ENCODE measurements at places on chromosomes 12 and 14.

- no peak for DNase-seq
Observed at GRCh38 chr12:23707270-23707669, 242.2 kb downstream of the SOX5 start.

DNA sequence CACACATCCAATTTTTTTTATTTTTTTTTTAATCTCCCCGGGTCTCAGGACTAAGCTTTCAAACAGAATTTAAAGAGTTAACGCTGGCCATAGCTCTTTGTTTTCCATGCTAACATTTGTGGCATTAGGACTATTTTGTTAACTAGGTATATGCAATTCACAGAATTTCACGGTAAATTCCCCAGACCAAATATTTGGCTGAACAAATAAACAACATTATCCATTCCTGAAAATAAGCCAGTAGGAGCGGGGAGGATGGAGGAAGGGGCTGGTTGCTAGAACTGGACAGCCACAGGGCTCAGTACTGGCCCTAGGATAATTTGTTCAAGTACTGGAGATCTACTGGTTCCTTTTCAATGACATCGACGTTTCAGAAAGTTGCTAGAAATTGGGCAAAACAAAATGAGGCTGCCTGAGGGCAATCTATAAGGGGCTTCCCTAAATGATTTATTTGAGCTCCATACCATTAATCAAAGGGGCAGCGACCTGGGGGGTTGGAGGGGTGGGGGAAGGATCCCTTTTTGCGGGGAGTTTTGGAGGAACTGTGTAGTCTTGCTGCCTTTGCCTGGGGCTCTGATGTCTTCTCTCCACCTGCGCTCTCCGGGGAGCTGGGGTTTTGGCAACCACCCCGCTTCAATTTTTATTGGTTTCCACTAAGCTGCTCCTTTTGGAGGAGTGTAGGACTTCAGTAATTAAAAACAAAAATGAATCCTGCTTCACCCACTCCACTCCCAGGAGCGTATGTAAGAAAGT, 9.0 kb downstream of the BMP4 start:
- no peak for DNase-seq

DNA sequence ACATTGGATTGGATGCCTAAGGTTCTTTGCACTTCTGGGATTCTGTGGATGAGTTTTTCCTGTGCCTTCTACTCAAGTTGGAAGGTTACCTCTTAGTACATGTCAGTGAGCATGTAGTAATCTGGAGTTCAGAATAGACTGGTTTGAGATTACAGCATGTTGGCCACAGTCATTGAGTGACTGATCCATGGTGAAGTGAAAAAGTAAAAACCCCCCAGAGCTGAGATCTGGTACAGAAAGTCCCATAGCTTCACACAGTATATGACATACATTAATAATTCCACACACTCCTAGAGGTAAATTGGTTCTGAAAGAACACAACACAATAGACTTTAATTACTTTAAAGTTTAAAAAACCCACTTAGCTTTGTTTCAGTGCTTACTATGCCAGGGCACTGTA, 11.9 kb upstream of the CCND2 start:
- no peak for DNase-seq

DNA sequence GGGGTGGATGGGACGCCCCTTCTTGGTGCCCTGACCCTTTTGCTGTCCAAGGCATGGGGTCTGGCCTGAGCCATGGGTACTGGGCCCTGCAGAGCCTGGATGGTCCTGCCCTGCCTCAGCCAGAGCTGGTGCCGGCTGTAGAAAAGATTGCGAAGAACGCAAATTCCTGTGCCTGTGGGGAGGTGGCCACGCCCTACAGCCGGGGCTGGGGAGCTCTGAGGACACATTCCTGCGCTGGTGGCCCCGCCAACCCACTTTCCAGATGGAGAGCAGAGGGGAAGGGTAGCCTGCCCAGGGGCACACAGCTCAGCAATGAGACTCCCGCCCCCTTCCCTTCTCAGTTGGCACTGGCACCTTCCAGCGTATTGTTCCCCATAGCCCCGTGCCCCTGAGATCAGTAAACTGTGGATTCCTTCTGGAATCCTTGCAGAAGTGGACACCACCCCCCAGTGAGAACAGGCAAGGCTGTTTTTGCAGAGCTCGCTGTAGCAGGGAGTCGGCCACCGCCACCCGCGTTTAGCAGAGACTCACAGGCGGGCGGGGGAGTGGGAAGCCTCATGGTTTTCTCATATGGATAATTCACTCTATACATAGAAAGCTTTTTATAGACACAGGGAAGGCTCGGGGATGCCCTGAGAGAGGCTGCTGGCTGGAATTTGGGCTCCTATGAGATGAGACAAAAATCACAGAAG, 8.6 kb downstream of the INF2 start:
- no peak for DNase-seq

GRCh38 chr14:100149851-100150611, 9.4 kb downstream of the DEGS2 start:
- no peak for DNase-seq

DNA sequence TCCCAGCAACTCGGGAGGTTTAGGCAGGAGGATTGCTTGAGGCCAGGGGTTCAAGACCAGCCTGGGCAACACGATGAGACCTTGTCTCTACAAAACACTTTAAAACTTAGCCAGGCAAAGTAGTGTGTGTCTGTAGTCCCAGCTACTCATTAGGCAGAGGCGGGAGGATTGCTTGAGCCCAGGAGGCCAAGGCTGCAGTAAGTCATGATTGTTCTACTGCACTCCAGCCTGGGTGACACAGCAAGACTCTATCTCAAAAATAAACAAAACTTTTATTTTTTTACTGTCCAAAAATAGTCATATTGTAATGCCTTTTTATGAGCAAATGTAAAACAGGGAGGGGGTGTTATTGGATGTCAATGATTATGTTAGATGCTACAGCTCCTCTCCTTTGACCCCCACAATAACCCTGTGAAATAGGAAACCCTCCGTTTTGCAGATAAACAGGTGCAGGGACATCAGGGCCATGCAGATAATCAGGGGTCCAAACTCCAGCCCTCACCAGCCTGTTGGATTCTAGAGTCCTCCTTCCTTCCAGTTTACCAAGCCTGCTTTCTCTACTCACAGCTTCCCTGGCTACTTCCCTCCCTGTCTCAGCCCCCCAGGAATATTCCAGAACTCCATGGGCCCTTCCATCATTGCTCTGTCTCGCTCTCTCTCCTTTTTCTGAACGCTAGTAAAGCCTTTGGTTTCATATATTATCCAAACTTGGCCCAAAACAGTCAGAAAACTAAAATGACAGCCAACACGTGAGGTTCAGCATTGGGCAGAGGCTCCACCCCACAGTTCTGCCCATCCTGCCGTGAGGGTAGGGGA, 5.9 kb upstream of the FBLN5 start:
- DNase-seq, result no peak

- DNase-seq, result no peak
Observed at GRCh38 chr12:66920205-66920604, 241.3 kb upstream of the GRIP1 start.

DNA sequence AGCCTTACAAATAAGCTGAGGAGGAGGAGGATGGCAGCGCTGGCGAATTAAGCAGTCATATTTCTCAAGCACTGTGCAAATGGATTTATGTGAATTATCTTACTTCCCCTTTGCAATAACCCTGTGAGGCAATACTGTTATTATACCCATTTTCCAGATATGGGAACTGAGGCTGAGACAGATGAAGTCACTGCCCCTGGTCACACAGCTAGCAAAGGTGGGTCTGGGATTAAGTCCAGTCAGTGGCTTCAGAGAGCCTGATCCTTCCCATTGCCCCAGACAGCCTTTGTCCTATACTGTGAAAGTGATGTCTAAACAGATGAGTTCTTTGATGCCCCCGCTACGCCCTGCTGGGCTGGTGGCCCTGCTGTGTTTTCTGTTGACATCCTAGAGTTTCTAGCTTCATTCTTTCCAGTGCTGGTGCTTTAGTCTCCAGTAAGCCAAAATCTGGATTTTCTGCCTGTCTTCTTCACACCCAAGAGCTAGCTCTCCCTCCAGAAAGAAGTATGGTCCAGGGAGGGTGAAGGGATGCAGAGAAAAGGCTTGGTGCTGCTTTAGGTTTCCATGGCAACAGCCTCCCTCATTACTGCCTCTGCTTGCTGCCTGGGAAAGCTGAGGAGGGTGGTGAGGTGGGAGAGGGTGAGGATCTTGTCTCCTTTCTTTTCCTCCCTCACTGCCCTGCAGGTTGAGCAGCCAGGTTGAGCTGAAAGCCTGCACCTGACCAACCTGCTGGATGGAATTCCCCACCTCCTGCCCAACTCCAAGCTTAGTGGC, 30.7 kb downstream of the TMEM63C start:
- no peak for DNase-seq

- no peak for DNase-seq
Observed at GRCh38 chr12:938810-939209, 10.7 kb downstream of the RAD52 start.
